ENCODE measurements at places on chromosomes 11 and 22. TPM values are rescaled to one million over a fixed set of nuclear protein-coding genes. Genes with fewer than 3 reads are reported as not detected.

Gene POTEH
- not detected for total RNA-seq

Gene NLRP14
- under 0.01 TPM for total RNA-seq

Gene RHBDD3
- 26.1 TPM for total RNA-seq

Gene SLN
- total RNA-seq: not detected

Gene DEUP1
- not detected for total RNA-seq

Gene KCTD14
- 0.27 TPM for total RNA-seq

Gene ETS1
- 40.9 TPM for total RNA-seq

Gene VSIG10L2
- total RNA-seq: not detected

Gene OR8D1
- not detected for total RNA-seq

Gene SHISA8
- total RNA-seq: under 0.01 TPM

Gene OR6A2
- total RNA-seq: 2.4 TPM

Gene TTC36
- total RNA-seq: 1.1 TPM

Gene ACRV1
- total RNA-seq: not detected

Gene KCNQ1OT1
- total RNA-seq: 2.7 TPM

Gene GNAZ
- 1.1 TPM for total RNA-seq

Gene GAL3ST3
- total RNA-seq: 3.2 TPM

Gene ANO9
- 7.0 TPM for total RNA-seq

Gene CD151
- total RNA-seq: 145 TPM

Gene TSSK2
- not detected for total RNA-seq

Gene SMDT1
- total RNA-seq: 18.6 TPM

Gene DSCAML1
- total RNA-seq: 0.27 TPM

Gene PRR33
- 0.54 TPM for total RNA-seq

Gene SYTL2
- 0.81 TPM for total RNA-seq

Gene CATSPERZ
- total RNA-seq: not detected

Gene MYOD1
- not detected for total RNA-seq

Gene LRRC74B
- under 0.01 TPM for total RNA-seq

Gene GSTT2
- total RNA-seq: not detected

Gene NKAPD1
- 12.1 TPM for total RNA-seq

Gene CPT1A
- total RNA-seq: 151 TPM

Gene CAVIN3
- total RNA-seq: 0.27 TPM

Gene SHANK2
- 0.27 TPM for total RNA-seq

Gene SLC25A1
- total RNA-seq: 71.9 TPM

Gene DYNC2H1
- total RNA-seq: 2.4 TPM

Gene KCNA4
- total RNA-seq: under 0.01 TPM

Gene CASP4
- total RNA-seq: 128 TPM

Gene RAG1
- total RNA-seq: 1.3 TPM

Gene BAIAP2L2
- total RNA-seq: under 0.01 TPM

Gene CTSW
- total RNA-seq: 95.9 TPM

Gene LRP5
- 70.0 TPM for total RNA-seq

Gene GP1BB
- 11.0 TPM for total RNA-seq

Gene PTPRCAP
- total RNA-seq: 230 TPM

Gene F2
- under 0.01 TPM for total RNA-seq

Gene SOX10
- not detected for total RNA-seq

Gene LRRC75B
- total RNA-seq: 10.0 TPM

Gene CDKN1C
- 20.7 TPM for total RNA-seq

Gene SMPD1
- 14.0 TPM for total RNA-seq

Gene SAA2
- not detected for total RNA-seq

Gene FGF4
- total RNA-seq: not detected

Gene KRTAP5-1
- not detected for total RNA-seq

Gene CRYBB3
- not detected for total RNA-seq

Gene P2RX3
- total RNA-seq: not detected

Gene BTG4
- not detected for total RNA-seq

Gene PHF21B
- total RNA-seq: under 0.01 TPM

Gene SLC7A4
- total RNA-seq: 0.81 TPM

Measured in hematopoietic multipotent progenitor cell (in vitro differentiated cells).